ENCODE measurements at places on chromosomes 13 and 19.

- no peak for DNase-seq
Observed at GRCh38 chr19:46350029-46350757, 3.3 kb downstream of the PPP5C start.

GRCh38 chr19:17103177-17103576 lies 27.6 kb downstream of the MYO9B start:
- no peak for DNase-seq

GRCh38 chr13:110915874-110916206 lies 971 bp upstream of the ANKRD10 start:
- DNase-seq: no peak

- DNase-seq: peak; percentile 67
Observed at GRCh38 chr19:12838182-12838885, at the start of gene MAST1. Gene MAST1, plus strand, starts transcription at chr19:12838515. Its CDS starts 58 bp downstream, at chr19:12838573.

DNA sequence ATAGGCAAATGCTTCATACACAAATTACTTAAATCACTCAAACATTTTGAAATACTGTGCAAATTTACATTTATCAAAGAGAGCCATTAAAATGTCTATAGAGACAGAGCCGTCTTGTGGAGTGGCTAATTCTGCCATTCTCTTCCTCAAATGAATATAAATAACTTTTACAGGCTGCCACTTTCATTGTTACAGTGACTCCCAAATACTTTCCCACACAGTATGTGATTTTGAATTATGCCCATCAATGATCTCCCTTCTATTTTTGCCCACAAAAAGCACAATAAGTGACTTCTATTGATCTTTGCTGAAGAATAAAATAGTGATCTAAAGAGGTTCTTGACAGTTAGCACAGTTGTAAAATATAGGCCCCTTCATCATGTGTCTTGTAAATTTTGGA lies 1244.9 kb downstream of the PCDH17 start:
- no peak for DNase-seq

GRCh38 chr19:10043286-10043927 lies 30.1 kb downstream of the RDH8 start:
- DNase-seq: no peak
